ENCODE measurements at places on chromosomes 5 and 9.

GRCh38 chr5:75319638-75320037 is 17.4 kb upstream of the HMGCR start:
- DNase-seq, result no peak
- no peak overlapping the region for H3K4me3 ChIP-seq
- H3K36me3 ChIP-seq, result no peaks in the 10 kb centered on the region
- no peak overlapping the region for H3K27ac ChIP-seq

DNA sequence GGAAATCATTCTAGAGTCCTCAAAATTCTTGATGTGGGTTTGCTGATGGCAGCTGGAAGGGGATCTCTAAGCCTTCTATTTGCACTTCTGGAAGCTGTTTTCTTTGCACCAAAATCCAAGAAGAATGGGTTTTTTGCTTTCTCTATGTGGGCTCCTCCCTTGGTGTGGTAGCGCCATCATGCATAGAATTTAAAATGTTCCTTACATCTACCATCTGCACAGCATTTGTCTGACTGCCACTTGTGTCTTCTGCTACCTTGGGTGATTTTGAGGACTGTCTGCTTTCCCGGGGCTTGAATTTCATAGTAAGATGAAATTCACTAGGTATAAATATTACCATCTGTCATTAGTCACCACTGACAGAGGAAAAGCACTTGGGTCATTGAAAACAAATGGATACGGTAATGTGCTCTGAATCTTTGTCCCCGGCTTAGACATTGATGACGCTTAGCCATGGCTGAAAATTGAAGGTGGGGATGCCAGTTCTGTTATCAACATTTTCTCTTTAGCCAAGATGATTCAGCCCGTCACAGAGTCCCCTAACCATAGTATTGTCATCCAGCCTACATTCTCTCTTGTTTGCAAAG is 30.0 kb downstream of the SNX30 start:
- no peak overlapping the region for H3K4me3 ChIP-seq
- H3K4me1 ChIP-seq, result peaks cover 36% of the 10 kb centered on the region
- H3K27me3 ChIP-seq, result no peaks in the 10 kb centered on the region
- H3K27ac ChIP-seq, result no peak overlapping the region

DNA sequence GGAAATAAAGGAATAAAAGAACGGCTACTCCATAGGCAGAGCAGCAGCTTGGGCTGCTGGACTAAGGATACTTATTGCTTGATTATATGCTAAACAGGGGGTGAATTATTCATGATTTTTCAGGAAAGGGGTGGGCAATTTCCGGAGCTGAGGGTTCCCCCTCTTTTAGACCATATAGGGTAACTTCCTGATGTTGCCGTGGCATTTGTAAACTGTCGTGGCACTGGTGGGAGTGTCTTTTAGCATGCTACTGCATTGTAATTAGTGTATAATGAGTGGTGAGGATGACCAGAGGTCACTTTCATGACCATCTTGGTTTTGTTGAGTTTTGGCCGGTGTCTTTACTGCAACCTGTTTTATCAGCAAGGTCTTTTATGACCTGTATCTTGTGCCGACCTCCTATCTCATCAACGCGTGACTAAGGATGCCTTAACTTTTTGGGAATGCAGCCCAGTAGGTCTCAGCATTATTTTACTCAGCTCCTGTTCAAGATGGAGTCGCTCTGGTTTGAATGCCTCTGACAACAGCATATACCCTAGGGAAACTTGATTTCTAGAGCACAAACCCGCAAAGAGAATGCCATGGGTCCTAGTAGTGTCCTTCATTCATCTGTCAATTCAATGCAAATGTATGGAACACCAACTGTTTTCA is 47.8 kb upstream of the PWWP2A start:
- H3K36me3 ChIP-seq, result no peaks in the 10 kb centered on the region
- peaks cover 37% of the 10 kb centered on the region for H3K27me3 ChIP-seq
- no peak for DNase-seq
- no peak overlapping the region for H3K27ac ChIP-seq

GRCh38 chr5:135222771-135223170 is 176.3 kb downstream of the MACROH2A1 start:
- no peaks in the 10 kb centered on the region for H3K4me1 ChIP-seq
- no peak for DNase-seq
- no peaks in the 10 kb centered on the region for H3K36me3 ChIP-seq
- no peak overlapping the region for H3K27ac ChIP-seq
- peaks cover 7% of the 10 kb centered on the region for H3K27me3 ChIP-seq

DNA sequence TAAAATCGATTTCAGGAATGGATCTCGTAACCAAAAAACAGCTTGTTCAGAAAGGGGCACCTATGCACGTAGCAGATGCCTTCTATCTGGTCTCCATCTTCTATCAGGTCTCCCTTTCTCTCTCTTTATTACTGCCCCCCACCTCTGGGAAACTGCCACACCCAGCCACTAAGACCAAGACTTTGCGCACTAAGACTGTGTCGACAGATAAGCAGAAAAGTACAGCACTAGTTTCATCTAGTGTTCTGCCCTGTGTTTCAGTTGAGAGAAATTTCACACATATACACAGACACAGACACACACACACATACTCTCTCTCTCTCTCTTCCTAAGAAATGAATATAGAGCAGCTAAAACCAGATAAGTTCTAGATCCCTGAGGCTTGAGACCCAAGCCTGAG is 210.1 kb upstream of the MAP3K1 start:
- H3K27me3 ChIP-seq, result no peaks in the 10 kb centered on the region
- H3K27ac ChIP-seq, result peak overlapping the region; percentile 72
- no peak for DNase-seq
- H3K4me3 ChIP-seq, result no peak overlapping the region
- H3K36me3 ChIP-seq, result no peaks in the 10 kb centered on the region

- H3K27me3 ChIP-seq, result peaks cover 23% of the 10 kb centered on the region
- DNase-seq, result no peak
- no peak overlapping the region for H3K27ac ChIP-seq
- H3K4me3 ChIP-seq, result no peak overlapping the region
Measured at GRCh38 chr5:38879078-38879460, 33.3 kb downstream of the OSMR start.

DNA sequence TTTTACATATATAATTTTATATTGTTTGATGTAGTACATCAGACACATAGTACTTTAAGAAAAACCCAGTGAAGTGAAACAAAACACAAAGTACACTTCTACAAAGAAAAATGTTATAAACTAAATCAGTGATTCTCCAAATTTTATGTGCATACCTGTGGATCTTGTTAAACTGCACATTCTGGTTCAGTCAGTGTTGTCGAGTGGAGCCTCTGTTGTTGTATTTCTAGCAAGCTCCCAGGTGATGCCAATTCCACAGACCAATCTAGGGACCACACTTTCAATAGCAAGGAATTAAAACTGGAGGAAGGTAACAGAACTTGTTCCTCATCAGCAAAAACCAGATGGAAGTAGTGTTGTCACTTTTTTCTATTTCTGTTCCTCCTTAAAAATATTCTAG is 183.8 kb upstream of the CD180 start:
- H3K36me3 ChIP-seq, result no peaks in the 10 kb centered on the region
- H3K4me1 ChIP-seq, result no peaks in the 10 kb centered on the region
- peaks cover 5% of the 10 kb centered on the region for H3K27me3 ChIP-seq
- DNase-seq, result no peak

DNA sequence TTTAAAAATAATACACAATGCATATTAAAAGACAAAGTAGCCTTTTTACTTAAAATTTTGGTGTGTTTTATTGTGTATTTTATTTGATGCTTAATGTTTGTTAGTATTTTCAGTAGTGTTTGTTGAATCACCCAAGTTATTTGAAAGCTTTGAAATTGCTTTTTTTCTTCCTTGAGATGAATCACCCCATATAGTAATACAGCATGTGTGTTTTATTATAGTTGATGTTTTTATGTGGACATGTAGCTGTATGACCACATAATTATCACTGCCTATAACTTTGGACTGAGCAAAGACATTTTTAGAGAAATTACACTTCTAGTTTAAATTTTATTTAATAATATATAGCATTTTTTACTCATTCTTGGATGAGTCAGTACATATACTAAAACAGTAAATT is 18.0 kb downstream of the FAM174A start:
- H3K27me3 ChIP-seq, result no peaks in the 10 kb centered on the region
- peaks cover 5% of the 10 kb centered on the region for H3K4me1 ChIP-seq
- H3K27ac ChIP-seq, result no peak overlapping the region
- no peak for DNase-seq
- H3K4me3 ChIP-seq, result no peak overlapping the region
- peaks cover 6% of the 10 kb centered on the region for H3K36me3 ChIP-seq

DNA sequence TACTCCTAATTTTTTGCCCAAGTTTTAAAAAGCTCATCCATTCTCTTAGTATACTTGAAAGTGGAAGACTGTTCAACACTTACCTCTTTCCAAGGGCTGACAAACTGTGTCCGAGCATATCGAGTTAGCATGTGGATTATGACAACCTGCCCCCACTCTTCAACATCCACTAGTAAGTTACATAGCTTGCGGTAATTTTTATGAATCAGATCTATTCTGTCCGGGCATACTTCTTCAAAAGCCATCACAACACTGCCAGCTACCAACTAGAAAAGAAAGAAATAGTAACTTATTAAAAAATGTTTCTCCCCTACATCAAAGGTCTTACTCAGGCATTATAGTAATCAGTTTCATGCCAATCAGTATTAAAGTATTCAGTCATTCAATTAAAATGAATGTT is 78.5 kb downstream of the AP3B1 start:
- no peaks in the 10 kb centered on the region for H3K4me1 ChIP-seq
- peaks cover 15% of the 10 kb centered on the region for H3K36me3 ChIP-seq
- no peak for DNase-seq
- no peak overlapping the region for H3K27ac ChIP-seq

GRCh38 chr9:90162819-90163218 is 479.8 kb downstream of the DIRAS2 start:
- no peaks in the 10 kb centered on the region for H3K4me1 ChIP-seq
- no peak overlapping the region for H3K4me3 ChIP-seq
- no peaks in the 10 kb centered on the region for H3K36me3 ChIP-seq
- H3K27me3 ChIP-seq, result peaks cover under 1% of the 10 kb centered on the region
- no peak overlapping the region for H3K27ac ChIP-seq

GRCh38 chr5:149605998-149606724 is 24.9 kb downstream of the ARHGEF37 start:
- peaks cover 12% of the 10 kb centered on the region for H3K4me1 ChIP-seq
- H3K4me3 ChIP-seq, result no peak overlapping the region
- H3K27ac ChIP-seq, result no peak overlapping the region
- no peak for DNase-seq

DNA sequence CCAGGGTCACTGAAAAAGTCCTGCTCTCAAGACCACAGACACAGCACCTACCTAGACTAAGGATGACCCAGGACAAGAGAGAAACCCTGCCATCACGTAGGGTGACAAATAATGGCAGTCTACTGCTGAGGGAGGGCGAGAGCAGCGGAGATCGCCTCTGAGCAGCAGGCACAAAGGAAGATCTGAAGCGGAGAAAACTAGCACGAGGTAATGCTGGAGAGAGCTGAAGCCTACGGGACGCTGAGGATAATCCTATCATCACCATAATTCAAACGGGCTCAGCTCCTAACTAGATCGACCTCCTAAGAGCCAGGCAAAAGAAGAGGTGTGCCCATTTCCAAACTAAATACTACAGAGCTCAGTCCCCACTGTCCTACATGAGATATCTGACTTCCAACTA is 41.3 kb downstream of the FBXO10 start:
- no peaks in the 10 kb centered on the region for H3K4me1 ChIP-seq
- no peaks in the 10 kb centered on the region for H3K27me3 ChIP-seq
- DNase-seq, result no peak
- peaks cover 5% of the 10 kb centered on the region for H3K36me3 ChIP-seq
- H3K4me3 ChIP-seq, result no peak overlapping the region

GRCh38 chr5:52997424-52997823 is 8.3 kb downstream of the ITGA2 start:
- no peaks in the 10 kb centered on the region for H3K4me1 ChIP-seq
- H3K27me3 ChIP-seq, result peaks cover 4% of the 10 kb centered on the region
- no peaks in the 10 kb centered on the region for H3K36me3 ChIP-seq
- H3K4me3 ChIP-seq, result no peak overlapping the region

GRCh38 chr5:1294835-1295649 is at the start of gene TERT:
Gene TERT (minus strand): TSS chr5:1295068. CDS start chr5:1294989, 79 bp downstream.
- no peaks in the 10 kb centered on the region for H3K27me3 ChIP-seq
- H3K36me3 ChIP-seq, result no peaks in the 10 kb centered on the region
- DNase-seq, result peak; percentile 44
- H3K27ac ChIP-seq, result no peak within 1 kb of the TSS

DNA sequence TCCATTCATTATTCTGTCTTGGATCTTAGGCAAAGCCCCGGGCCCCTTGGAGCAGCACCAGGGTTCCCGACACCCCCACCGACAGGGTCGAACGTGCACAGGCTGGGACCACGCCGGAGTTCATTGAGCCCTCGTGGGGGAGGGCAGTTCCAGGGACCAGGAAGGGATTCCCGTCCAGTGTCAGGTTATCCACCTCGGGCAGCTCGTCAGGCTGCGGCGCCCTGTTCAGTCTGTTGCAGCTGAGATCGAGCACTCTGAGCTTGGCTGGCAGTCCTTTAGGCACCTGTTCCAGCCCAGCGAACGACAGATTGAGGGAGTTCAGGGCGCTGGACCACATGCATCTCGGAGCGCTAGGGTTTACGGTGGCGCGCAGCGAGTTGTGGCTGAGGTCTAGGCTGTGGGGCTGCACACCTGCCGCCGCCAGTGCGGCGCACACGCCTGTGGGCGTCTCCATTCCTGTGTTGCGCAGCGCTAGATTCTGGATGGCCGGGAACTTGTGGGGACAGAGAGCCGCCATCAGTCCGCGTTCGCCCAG is 1.1 kb downstream of the CD14 start:
- peaks cover 3% of the 10 kb centered on the region for H3K27me3 ChIP-seq
- H3K4me1 ChIP-seq, result peaks cover 30% of the 10 kb centered on the region
- DNase-seq, result peak; percentile 29
- H3K27ac ChIP-seq, result peak overlapping the region; percentile 94
- H3K4me3 ChIP-seq, result peak overlapping the region; percentile 94

GRCh38 chr5:52502460-52502999 is 285.2 kb upstream of the ITGA1 start:
- no peaks in the 10 kb centered on the region for H3K36me3 ChIP-seq
- no peak overlapping the region for H3K27ac ChIP-seq
- no peak overlapping the region for H3K4me3 ChIP-seq
- H3K4me1 ChIP-seq, result no peaks in the 10 kb centered on the region

GRCh38 chr9:121619545-121620324 is 31.7 kb upstream of the DAB2IP start:
- H3K36me3 ChIP-seq, result no peaks in the 10 kb centered on the region
- peaks cover 10% of the 10 kb centered on the region for H3K27me3 ChIP-seq
- DNase-seq, result no peak
- H3K27ac ChIP-seq, result no peak overlapping the region
- H3K4me3 ChIP-seq, result no peak overlapping the region

Data from naive thymus-derived CD8-positive, alpha-beta T cell (primary cell).